Breast epithelium (tissue), 4 donors: ENCODE measurements at places on chromosomes 12 and 14.
A peak's percentile ranks its signal among the peaks of the same experiment; 100 is the strongest.

DNA sequence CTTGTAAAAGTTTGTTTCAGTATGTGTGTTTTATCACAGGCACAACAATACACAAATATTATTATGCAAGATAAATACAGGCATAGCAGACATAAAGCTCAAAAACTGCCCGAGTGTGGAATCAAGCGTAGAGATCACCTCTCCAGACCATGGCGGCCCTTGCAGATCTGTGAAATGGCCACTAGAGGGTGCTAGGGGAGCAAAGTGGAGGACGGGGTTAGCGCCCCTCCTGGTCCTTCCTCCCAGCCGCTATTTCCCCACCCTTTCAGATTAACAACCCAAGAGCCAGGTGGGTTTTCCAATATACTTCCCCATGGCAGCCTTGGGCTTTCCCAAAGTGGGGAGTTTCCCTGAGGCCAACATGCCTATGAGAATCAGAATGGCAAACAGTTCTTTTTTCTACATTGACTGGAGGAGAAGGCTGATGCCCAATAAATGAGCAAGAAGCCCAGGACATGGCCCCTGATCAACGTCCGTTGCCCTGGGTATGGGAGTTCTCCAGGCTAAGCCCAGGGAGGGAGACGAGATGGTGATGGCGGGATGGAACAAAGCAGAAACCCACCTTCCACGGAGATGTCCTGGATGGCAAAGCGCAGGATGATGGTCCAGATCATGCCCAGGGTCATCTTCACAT is 67.4 kb downstream of the ACTN1 start:
- peak; percentile 70 for DNase-seq

- no peak for DNase-seq
These were observed 22.2 kb downstream of the PPP1CC start for GRCh38 chr12:110720516-110720915.

DNA sequence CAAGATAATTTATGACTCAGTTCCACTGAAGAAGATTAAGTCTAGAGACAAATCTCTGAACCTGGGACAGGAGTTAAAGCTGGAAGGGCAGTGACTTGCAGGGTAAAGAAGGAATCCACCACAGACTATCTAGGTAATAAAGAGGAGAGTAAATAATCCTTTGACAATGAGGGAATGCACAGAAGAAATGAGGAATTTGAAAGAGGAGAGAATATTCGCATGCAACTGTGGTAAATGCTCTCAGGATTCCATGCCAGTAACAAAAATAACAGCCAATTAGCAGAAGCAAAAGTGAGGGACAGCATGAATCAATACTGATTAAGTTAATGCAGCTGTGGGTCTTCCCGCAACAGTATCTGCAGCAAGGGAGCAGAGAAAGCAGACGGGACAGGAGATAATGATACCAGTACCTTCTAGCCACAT is 77.0 kb downstream of the KITLG start:
- DNase-seq: no peak

- DNase-seq: no peak
These were observed 175.3 kb upstream of the CLEC14A start for GRCh38 chr14:38431156-38431555.

- no peak for DNase-seq
These were observed 21.7 kb upstream of the VRTN start for GRCh38 chr14:74326369-74327152.

GRCh38 chr12:88746386-88746785 is 166.1 kb upstream of the KITLG start:
- DNase-seq: no peak

DNA sequence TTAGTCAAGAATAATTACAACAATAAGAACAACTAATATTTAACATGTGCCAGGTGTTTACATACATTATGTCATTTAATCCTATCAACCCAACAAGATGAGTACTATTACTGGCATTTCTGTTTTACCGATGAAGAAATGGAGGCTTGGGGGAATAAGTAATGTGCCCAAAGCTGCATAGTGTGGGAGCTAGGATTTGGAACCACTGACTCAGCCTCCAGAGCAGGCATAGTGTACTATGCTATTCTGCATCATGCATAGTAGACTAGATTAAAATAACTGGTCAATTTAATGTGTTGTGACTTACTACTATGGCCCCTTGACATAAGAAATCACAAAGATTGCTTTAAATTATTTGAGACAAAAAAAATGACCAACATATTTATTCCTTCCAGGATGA is 9.5 kb downstream of the GPR19 start:
- DNase-seq: no peak

DNA sequence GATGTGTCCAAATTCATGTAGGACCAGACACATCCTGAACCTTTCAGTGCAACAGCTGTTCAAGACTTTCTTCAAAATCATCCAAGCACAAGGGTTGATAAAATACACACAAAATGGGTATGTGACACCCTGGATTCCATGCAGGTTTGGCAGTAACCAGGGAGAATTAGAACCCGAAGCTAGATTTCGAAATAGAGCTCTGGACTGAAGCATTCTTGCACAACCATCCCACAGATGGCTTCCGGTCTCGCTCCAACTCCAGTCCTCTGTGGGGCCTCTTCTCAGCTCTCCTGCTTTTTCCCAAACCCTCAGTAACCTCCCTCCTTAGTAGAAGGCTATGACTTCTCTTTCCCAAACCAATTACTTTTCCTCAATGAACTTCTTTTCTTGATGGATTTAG is 171.3 kb downstream of the TTC7B start:
- no peak for DNase-seq

DNA sequence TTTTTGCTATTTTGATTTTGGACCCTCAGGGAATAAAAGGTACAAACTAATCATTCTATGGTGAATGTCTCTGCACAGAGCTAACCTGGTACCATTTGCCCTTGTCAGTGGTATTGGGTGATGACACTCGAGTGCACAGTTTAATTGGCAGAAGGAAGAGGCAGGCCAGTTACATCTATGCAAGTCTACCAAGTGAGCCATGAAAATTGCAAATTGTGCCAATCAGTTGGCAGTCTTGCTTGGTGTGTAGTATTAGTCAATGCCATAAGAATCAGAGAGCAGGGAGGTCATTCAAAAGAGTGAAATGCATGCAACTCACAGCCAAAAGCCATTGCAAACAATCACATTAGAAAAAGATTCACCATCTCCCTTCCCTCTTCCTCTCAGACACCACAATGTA is 479.6 kb downstream of the ADAMTS20 start:
- no peak for DNase-seq

GRCh38 chr14:77302926-77303325 is 17.8 kb downstream of the POMT2 start:
- no peak for DNase-seq

DNA sequence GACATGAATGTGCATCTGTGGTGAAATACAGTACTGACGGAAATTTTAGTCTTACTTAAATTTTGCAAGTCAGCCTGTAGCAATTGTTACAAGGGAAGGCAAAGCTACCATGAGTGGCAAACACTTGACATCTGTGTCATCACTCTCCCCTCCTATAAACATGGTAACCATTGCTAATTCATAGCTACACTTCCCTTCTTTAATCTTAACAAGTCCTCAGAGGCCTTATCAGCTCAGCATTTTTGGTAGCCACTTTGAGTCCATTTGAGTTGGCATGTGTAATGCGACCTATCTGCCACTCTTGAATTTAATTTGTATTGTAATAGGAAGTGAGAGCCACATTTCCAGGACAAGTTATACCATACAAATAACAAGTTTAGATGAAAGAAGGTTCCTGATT is 218.1 kb downstream of the RMST start:
- no peak for DNase-seq

- no peak for DNase-seq
These were observed 45.0 kb upstream of the ASPG start for GRCh38 chr14:104040539-104040938.

DNA sequence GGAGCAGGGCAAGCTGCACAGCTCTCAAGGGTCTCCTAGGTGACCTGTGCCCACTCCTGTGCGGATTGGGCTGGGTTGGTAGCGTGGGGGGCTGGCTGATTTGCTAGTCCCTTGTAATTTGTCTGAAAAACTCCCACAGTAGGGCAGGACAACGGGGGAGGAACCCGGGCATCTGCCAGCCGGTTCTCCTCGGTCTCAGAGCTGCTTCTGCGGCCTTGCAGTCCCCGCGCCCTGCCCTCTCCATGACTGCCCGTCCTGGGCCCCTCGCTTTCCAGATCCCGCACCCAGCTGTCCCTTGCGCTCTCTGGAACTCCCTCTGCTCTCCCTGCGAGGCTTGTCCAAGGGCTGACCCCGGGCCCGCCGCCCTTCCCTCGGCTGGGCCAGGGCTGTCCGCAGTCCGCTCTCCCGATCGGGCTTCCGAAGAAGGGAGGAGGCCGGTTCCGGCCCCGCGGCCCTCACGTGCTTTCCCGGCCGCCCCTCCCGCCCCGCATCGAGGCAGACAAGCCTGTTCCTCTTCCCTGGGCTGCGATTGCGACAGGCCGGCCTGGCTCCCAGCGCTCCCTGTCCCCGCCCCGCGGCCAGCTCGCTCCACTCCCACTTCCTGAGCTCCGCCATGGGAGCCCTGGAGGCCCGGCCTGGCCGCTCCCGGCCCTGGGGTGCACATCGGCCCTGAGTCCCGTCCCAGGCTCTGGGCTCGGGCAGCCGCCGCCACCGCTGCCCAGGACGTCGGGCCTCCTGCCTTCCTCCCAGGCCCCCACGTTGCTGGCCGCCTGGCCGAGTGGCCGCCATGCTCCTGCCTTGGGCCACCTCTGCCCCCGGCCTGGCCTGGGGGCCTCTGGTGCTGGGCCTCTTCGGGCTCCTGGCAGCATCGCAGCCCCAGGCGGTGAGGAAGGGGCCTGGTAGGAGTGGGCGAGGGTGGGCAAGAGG is at the start of gene LTBR:
Gene LTBR, plus strand, starts transcription at position 591 of the 927 bp plus-strand sequence. Its CDS starts 197 bp downstream, at position 788.
- peak; percentile 95 for DNase-seq

- DNase-seq: no peak
These were observed 71.7 kb downstream of the DNAH10 start for GRCh38 chr12:123833830-123834229.

DNA sequence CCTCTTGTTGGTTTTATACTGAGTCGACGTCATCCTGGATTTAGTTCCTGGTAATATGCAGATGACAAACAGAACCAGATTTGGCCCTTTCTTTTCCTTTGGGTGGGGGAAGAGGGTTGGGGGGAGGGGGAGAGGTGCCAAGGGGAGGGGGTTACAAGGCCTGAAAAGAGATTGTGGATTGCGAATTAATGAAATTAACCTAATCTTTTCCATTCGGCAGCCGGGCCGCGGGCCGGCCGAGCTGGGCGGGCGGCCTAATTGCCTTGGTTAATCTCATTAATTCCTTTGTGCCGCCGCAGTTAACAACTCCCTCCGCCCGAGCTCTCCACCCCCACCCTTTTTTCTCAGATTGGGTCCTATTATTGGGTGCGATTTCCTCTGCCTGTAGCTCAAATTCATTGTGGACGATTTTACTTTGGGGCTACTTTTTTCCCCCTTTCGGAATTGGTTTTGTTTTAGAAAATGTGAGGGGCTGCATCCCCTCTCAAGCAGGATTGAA is 387 bp upstream of the GSC start:
- DNase-seq: no peak

GRCh38 chr12:92278378-92278828 is 132.8 kb upstream of the BTG1 start:
- DNase-seq: no peak

GRCh38 chr12:2609020-2609419 is 185.8 kb upstream of the FKBP4 start:
- DNase-seq: no peak

- no peak for DNase-seq
These were observed 428.7 kb downstream of the AEBP2 start for GRCh38 chr12:19867970-19868369.

- no peak for DNase-seq
These were observed 4.8 kb downstream of the DIO2 start for GRCh38 chr14:80206351-80207080.

DNA sequence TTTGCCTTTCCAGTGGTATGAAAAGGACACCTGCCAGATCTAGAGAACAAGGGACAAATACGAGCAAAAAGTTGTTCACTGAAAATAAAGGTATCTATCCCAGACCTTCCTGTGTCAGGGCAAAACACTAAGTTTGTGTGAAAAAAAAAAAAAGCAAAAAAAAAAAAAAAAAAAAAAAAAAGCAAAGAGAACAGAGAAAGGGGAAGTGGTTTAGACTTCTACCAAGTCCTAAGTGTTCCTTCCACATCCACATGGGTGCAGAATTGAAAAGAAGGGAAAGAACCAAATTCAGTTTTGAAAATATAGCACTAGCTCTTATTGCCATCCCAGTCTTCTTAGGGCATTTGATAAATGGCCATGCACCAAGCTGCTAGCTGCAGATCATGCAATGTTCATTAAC is 41.7 kb downstream of the ZCRB1 start:
- DNase-seq: no peak

GRCh38 chr14:68192935-68193334 is 373.4 kb downstream of the RAD51B start:
- no peak for DNase-seq

DNA sequence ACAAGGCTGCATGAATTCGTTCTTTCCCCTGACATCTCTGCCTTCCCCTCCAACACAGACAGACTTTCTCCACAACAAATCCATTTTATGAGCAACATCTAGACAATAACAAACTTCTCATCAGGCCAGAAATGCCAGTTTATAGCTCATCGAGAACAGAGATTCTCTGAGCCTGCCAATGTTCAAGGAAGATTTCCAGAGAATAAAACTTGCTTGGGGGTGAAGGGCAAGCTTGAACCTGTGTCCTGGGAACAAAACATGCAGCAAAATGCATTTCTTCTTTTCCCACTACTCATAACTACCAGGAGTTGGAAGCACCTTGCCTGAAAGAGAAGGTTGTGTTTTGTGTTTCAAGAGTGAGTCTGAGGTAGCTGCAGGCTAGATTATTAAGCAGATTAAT is 6.8 kb downstream of the MAP1LC3B2 start:
- DNase-seq: peak; percentile 46

DNA sequence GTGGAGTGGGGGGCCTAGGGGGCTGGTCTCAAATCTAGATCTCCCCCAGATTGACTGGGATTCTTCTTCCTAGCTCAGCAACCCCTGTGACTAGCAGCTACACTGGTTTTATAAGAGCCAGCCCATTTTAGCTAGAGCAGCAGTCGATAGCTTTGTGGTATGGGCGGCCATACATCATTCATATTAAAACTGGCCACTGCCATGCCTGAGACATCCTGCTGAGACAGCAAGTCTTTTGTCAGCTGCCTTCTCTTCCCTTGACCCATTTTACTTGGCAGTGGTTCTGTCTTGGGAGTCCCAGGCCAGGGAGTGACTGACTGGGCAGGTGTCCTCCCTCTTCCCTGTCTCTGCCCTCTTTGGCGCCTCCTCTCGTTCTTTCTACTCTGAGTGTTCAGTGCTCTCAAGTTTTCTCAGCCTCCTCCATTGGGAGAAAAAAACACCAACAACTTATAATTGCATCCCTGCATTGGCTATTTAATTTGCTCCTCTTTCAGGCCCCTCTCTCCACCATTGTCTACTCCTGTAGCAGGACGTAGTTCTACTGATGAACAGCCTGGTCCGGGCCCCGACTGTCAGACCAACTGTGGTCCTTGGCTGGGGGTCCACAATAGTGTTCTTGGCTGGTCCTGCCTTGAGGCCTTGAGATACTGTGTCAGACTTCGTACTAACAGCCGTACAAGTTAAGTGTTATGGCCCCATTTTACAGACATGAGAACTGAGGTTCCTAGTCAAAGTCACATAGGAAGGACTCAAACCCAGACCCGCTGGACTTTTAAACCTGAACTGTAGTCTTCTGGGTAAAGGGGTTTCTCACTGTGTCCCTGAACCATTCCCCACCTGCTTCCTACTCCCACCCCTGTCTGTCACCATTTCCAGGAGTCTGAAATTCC is 18.3 kb upstream of the JDP2 start:
- no peak for DNase-seq

- no peak for DNase-seq
These were observed 83.5 kb upstream of the C14orf180 start for GRCh38 chr14:104496095-104496494.

GRCh38 chr12:114696443-114697242 is 12.7 kb upstream of the TBX3 start:
- DNase-seq: no peak
